ENCODE measurements at places on chromosomes 1 and 21.

- DNase-seq: no peak
Measured at GRCh38 chr1:64934878-64935275, 31.5 kb downstream of the JAK1 start.

- no peak for DNase-seq
Measured at GRCh38 chr1:17799642-17800041, 44.5 kb downstream of the ACTL8 start.

DNA sequence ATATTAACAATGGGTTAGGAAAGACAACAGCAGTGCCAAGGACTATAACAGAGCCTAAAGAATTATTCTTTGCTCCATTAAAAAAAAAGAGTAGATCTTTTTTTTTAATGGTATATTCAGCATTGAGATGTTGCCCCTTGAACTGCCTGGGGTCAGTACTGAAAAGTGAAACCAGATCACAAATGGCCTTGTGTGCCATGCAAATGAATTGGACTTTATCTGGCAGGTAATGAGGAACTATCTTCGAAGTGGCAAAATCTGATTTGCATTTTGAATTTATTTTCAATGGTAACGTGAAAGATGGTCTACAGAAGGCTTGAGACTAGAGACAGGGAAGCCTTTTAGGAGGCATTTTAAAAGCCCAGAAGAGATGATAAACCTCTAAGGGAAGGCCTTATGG lies 21.4 kb upstream of the PKN2 start:
- no peak for DNase-seq

DNA sequence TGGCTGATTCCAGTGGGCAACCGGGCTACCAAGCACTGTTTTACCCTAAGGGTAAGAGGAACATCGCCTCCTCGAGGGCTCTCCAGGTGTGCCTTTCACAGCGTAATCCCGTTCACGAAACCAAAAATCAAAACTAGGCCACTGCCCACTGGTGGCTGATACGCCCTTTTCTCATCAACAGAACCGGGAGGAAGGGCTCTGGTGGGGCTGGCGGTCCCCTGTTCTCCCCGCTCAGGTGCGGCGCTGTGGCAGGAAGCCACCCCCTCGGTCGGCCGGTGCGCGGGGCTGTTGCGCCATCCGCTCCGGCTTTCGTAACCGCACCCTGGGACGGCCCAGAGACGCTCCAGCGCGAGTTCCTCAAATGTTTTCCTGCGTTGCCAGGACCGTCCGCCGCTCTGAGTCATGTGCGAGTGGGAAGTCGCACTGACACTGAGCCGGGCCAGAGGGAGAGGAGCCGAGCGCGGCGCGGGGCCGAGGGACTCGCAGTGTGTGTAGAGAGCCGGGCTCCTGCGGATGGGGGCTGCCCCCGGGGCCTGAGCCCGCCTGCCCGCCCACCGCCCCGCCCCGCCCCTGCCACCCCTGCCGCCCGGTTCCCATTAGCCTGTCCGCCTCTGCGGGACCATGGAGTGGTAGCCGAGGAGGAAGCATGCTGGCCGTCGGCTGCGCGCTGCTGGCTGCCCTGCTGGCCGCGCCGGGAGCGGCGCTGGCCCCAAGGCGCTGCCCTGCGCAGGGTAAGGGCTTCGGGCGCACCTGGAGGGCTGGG lies at the start of gene IL6R:
TSS of gene IL6R (plus strand) at position 360 of the 763 bp plus-strand sequence. CDS start at position 647, 287 bp downstream.
- DNase-seq: peak; percentile 89

- no peak for DNase-seq
Measured at GRCh38 chr1:91065337-91065736, 43.5 kb upstream of the ZNF644 start.

- DNase-seq: no peak
Measured at GRCh38 chr1:207058878-207059867, 6.1 kb downstream of the PFKFB2 start.

DNA sequence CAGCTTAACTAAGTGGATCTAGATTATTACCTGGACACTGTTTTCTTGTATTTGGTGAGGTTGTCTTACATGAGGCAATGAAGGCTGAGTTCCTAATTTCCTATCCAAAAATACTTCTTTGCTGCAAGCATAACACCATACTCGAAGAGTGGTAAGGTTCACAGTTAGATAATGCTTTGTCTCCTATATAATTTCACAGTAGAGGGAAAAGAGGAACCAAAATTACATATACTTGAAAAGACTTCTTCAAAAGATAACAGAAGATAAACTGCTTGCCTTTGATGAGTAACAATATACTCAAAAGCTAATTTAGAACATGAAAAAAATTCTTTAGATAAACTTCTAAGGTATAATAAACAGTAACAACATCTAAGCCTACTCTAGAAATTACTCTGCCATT lies 20.4 kb downstream of the USP33 start:
- no peak for DNase-seq

- peak; percentile 62 for DNase-seq
Measured at GRCh38 chr21:38954588-38955004, 148.9 kb downstream of the ETS2 start.

Measured in lung (tissue), 17 donors.